ENCODE measurements at places on chromosomes 7 and 10.

GRCh38 chr7:101411508-101411874 lies 48.8 kb downstream of the COL26A1 start:
- DNase-seq = no peak

DNA sequence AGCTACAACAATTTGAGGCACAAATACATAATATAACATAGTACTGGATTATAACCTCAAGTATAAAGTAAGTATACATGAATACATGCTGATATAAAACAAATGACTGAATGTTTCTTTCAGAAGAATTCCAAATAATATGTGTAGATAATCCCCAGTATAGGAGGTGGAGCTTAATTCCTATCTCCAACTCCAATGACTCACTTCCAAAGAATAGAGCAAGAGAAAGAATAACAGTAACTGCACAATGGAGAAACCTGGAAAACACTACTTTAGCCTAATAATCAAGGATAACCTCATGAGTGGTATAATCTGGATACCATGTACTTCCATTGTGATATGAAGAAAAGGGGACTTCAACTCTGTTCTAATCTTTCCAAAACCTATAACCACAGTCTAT lies 13.7 kb upstream of the SEMA3C start:
- no peak for DNase-seq

GRCh38 chr10:70592186-70592735 lies 10.3 kb downstream of the PRF1 start:
- DNase-seq = no peak

GRCh38 chr7:103048833-103049232 lies 25.8 kb downstream of the FBXL13 start:
- DNase-seq = no peak

DNA sequence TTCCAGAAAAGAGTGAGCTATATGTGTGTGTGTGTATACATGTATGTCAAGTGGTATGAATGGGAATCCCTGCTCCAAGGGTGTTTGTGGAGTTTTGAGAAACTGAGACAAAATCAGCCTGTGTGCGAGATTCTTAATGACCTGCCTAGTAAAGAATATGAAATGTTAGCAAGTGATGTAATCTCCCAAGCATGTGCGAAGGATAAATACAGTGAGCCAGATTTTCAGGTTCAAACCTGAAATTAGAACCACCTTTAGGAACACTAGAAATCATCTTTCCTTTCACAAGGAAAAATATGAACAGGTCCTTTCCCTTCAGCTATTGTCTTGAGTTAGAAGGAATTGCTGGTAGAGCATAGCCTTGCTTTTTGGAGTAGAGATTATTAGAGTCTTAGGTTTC lies 457.6 kb downstream of the LRMDA start:
- no peak for DNase-seq

DNA sequence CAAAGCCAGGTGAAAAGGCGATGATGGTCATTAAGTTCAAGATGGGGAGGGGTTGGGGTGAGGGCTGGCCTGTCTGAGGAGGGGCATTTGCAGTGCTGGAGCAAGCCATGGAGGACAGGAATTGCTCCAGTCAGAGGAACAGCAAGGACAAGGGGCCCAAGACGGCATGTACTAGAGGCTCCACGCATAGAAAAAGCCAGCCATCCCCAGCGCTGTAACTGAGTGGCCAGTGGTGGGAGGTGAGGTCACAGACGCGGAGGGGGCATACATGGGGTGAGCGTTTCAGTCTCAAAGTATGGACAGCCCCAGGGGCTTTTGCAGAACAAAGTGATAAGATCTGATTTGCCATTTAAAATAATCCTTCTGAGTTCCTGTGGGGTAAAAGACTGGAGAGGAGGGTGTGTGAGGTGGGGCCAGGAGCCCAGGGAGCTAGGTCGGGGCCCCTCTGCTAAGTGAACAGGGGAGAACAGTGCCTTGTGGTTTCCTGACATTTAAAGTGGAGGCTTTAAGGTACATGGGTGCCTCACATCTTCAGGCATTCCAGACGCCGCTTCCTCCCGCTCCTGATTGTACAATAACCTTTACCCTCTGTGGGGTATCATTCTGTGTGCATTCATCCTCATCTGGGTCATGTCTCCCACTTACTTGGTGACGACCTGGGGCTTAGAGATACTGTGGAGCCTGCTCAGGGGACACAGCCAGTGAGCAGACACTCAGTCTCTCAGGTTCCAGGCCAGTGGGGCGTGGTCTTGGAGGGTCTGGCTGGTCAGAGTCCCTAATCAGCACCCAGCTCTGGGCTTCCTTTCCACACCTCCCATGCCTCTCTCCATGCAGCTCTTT lies 105.6 kb upstream of the GPR26 start:
- no peak for DNase-seq

- DNase-seq = peak; percentile 49
Observed at GRCh38 chr10:122342293-122343134, 32.0 kb upstream of the PLEKHA1 start.

DNA sequence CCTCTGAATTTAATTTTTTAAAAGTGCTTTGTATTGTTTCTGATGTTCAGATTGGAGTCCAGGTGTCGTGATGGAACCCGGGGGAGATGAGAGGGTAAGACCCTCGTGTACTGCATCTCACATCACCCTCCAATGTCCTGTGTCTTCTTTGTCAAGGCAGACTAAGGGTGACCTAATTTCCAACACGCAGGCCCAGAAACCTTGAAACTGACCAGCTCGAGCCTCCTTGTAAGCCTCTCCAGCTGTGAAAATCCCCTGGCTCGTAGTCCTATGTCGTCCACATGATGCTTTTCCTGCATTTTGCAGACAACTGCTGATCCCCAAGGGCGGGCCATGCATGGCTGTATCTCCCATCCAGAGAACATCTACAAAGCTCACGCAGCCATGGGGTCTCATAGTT lies 220.2 kb downstream of the ARHGAP12 start:
- no peak for DNase-seq

DNA sequence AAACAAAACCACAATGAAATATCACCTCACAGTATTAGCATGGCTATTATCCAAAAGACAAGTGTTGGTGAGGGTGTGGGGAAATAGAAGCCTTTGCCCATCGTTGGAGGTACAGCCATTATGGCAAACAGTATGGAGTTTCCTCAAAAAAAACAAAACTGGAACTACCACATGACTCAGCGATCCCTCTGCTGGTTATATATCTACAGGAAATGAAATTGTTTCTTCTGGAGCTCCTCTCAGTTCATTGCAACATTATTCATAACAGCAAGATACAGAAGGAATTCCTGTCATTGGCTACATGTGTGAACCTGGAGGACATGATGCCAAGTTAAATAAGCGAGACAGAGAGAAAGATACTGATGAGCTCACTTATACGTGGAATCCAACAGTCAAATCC lies 2.4 kb upstream of the UBE3C start:
- DNase-seq = peak; percentile 32

GRCh38 chr7:104652434-104652833 lies 324.0 kb downstream of the LHFPL3 start:
- DNase-seq = no peak

DNA sequence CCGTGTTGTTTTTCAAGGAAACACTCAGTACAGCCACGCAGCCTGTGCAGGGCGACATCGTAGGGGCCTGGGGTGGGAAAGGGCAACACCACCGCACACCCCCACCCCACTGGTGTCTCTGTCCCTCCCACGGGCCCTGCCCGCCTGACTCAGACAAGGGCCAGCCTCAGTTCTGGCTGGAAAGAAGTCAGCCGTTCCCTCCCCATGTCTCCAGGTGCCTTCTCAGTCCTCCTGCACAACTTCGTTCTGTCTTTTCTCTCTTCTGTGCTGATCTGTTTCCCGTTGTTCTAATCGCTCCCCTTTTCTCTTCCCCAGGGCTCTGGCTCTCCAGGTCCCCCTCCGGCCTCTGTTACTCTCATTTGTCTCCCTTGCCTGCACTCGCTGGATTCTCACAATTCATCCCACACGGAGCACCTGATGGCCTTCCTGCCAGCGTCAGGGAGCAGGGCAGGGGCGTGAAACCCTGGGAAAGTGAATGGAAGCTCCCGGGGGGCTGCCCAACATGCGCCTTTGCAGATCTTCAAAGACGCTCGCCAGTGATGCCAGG lies 97.7 kb downstream of the WDR37 start:
- DNase-seq = no peak

DNA sequence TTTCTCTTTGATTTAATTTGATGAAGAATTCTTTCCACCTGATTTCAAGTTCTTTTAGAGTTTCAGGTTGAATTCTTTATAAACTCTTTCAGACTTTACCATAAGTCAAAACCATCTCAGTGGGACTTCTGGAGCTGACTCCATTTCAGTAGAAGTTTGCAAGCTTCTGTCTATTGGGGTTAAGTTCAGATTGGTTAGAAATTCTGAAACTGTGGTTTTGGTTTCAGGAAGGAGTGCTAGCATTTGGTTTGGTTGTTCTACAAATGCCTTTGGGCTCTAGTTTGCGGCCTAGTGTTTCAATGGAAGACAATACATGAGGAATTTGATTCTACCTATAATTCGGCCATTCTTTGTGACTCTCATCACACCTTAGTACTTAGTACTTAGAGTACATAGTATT lies 176.8 kb upstream of the RHOBTB1 start:
- no peak for DNase-seq

DNA sequence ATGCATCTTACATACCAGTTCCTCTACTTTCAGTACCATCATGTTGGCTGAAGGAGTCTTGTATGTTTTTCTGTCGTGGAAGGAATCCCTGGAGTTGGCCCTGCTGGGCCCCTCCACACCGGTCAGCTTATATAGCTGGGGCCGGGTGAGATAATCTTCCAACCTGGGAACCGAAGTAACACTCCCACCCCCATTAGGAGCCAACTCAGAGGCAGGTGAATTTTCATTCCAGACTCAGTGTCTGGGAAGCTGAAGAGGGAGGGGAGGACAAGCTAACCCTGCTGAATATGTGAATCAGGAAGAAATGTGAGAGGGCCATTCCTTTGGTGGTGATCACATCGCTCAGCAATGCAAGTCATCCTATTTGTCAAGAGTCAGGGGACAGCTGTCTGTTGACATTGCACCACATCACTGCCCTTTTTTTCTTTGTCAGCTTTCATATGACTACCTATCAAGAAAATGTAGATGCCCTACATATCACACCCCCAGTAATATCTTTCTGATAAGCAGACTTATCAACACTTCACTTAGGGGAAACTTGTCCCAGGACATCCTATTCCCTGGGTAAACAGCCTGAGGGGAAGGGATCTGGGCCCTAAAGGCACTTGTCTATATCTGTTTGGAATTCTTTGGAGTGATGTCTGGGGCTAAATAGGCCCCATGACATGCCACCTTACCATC lies at the start of gene ANKRD1:
Gene ANKRD1 (minus strand): TSS at position 102 of the 681 bp plus-strand sequence. CDS start 60 bp downstream, at position 42.
- DNase-seq = peak; percentile 75

GRCh38 chr10:132516771-132517725 lies 20.5 kb upstream of the INPP5A start:
- peak; percentile 94 for DNase-seq

- no peak for DNase-seq
Observed at GRCh38 chr7:44994877-44995554, 5.0 kb upstream of the CCM2 start.

DNA sequence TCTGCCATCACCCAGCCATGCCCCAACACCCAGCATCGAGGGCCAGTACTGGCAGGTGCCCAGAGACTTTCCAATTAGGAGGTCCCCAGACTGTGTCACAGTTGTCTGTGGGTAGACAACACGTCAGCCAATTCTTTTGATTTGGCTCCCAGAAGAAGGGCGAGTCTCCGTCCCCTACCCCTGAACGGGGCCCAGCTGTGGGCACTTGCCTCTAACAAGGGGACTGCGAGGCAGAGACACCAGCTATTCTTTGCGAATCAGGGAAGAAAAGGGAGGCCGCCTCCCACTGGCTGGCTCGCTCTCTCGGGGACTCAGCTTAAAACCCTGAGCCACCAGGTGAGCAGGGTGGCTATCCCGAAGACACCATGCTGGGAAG lies 167.3 kb downstream of the USP6NL start:
- DNase-seq = no peak

DNA sequence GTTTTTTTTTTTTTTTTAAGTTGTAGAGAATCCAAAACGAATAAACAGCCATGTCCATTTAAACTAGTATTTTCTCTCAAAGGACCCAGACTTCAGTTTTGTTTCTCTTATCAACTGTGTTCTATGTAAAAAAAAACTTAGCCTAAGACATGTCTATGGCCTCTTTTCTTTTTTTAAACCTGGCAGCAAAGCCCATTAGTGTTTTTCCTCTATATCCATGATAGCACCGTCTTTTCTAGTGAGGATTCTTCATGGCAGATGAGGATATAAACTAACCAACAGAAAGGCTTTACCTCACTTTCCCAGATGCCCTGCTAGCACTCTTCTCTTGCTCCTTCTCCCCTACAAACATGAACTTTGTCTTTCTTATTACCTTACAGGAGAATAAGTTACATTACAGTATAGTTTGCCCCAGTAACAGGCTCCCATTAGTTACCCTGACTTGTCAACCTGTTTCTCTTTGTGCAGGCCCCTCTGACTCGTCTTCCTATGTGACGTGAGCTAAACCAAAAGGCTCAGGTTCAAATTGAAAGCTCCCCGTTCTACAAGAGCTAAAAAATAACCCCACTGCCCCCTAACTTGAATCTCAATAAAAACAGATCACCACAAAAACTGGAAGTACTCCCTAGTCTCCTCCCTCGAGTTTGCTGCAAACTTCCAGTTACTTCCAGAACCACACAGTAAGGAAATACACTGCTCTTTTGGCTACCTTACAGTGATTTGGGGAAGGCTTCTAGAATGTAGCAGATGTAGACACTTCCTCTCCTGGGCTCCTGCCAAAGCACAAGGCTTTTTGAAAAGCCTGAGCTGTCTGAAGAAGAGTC lies 20.1 kb downstream of the P4HA1 start:
- no peak for DNase-seq

GRCh38 chr10:6995341-6995740 lies 415.3 kb upstream of the PRKCQ start:
- no peak for DNase-seq

GRCh38 chr7:44084701-44085100 lies 2.4 kb upstream of the POLM start:
- DNase-seq = no peak

GRCh38 chr10:121159670-121160069 lies 308.5 kb downstream of the WDR11 start:
- no peak for DNase-seq

DNA sequence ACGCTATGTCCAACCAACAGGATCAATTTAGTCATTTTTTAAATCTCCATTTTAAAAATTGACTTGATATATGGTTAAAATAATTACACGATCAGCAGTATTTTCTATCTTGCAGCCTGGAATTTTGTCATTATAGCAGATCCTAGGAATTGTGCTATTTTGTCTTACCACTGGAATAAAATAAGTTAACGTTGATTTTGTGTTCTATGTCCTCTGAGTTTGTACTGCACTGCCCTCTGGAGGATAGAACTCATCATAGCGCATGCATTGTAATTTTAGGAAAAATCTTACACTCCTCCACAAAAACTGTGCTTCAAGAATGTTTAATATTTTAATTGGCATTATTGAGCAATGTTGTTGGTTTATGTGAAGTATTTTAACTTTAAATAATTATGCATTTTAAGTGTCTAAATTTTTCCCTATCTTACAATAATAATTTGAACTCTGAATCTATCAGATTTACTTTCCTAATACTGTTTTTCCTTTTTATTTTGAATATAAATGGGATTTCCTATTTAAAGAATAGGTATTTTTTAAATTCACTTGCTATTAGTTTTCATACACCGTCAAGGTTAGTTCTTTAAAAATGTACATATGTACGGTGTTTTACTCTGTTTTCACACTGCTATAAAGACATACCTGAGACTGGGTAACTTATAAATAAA lies 220.1 kb downstream of the PPP1R3A start:
- no peak for DNase-seq
